Frontal cortex (tissue), 4 donors: ENCODE measurements at places on chromosomes 7 and 10.

DNA sequence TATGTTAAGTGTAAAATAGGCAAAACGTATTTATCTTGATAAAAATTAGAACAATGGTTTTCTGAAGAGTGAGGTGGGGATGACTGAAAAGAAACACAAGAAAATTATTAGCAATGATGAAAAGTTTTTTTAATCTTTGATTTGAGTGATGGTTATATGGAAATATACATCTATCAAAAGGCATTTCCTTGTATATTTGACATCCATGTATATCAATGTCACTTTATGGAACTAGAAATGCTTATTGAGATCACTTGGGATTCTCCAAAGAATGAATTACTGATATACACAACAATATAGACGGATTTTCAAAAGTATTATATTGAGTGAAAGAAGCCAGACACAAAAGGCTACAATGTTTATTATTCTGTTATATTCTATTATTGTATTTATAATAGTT, 1042.0 kb upstream of the POT1 start:
- no peak for DNase-seq

DNA sequence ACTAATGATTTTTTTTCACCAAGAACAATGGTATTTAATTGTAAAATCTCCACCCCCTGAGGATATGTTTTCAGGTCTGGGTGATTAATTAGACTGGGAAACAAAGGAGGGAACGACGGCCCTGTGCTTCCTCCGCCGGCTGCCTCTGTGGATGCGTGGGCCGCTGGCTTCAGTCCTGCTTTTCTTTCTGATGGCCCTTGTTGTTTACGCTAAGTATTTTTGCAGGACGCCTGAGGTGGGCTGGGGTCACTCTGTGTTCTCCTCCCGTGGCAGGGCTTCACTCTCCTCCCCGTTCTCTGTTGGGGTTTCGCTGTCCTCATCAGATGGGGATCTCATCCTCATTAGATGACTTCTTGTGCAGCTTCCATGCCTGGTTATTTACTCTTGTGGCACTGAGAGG, 5.2 kb upstream of the ACBD5 start:
- DNase-seq: no peak

DNA sequence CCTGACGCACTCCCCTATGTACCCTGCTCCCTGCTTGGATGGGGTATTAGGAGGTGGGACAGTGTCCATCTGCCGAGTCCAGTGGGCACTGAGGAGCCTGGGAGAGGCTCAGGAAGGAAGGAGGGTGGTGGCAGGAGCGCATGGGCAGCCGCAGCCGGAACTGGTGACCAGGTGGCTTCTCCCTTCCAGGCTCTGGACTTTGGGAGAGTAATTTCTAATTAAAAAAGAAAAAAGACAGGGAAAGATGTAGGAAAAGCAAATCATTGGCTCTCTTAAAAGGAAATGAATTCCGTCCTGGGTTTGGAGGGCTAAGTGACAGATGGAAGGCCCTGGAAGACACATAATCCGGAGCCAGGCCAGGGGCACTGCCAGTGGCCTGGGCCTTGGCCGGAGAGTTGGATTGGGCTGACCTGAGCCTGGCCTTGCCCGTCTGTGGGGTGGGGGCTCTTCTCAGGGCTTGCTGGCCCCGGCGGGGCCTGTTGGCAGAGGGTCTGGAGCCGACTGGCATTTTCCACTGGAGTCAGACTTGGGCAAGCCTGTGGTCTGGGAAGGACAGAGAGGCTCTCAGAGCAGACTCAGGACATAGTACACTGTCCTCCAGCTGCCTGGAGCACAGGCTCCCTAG, 63.0 kb downstream of the NEURL1 start:
- no peak for DNase-seq

GRCh38 chr7:3092468-3092867, 48.8 kb upstream of the CARD11 start:
- no peak for DNase-seq

DNA sequence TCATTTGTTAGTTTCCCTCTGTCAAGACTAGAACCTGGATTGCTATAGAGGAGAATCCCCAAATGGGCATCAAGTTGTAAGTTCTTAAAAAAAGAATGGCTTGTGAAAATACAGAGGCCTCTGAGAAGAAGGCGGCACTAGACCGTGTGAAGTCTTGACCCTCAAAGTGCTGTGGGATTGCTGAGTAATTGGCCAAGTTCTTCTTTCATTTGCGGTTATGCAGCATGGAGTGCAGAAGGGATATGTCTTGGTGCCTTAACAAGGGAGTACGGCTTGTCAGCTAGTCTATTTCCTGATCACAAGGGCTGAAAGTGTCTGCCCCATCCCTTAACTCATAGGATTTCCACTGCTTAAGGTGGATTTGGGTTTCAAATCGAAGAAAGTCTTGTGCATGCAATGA, 81.2 kb downstream of the MKX start:
- DNase-seq: no peak

GRCh38 chr7:107213193-107213788, 44.5 kb downstream of the HBP1 start:
- DNase-seq: no peak

DNA sequence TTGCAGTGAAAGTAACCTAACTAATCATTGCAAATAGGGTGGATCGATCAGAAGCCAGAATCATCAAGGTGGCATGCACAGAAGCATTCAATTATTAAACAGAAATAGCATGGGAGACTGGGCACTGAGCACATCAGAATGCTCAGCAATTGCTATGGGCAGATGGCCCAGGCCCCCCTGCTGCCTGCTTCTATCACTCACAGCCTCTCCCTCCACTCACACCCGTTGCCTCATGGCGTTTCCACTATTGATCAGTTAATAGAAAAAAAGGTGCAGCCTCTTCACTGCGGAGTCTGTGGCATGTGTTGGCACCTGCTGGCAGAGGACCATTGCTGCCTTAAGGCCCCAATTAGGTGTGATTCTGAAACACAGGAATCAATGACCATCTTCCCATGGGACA, 11.2 kb upstream of the HTR5A start:
- no peak for DNase-seq

DNA sequence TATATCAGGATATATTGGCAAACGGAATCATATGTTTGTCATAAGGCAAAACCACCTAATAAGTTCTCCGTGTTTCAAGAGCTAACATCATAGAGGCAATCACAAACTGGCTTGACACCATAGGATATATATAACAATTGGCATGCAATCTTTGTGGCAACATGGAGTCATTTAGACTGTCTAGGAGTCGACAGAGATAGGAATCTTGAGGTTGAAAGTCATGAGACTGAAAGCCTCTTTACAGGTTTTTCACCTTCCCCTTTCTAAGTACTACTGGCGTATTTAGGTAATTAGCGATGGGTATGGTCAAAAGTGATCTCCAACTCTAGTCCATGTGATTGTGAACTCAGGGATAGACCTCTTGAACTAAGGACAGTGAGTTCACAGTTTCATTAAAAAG, 63.7 kb downstream of the THSD7A start:
- DNase-seq: no peak

- DNase-seq: no peak
Measured at GRCh38 chr10:105328503-105329133, 687.5 kb downstream of the SORCS3 start.

- DNase-seq: no peak
Measured at GRCh38 chr7:370259-370625, 80.3 kb downstream of the FOXL3 start.

GRCh38 chr7:138880881-138881578, 83.0 kb upstream of the ATP6V0A4 start:
- no peak for DNase-seq
